ENCODE measurements at places on chromosomes 6 and 20.

GRCh38 chr6:53809691-53810090 lies 14.9 kb downstream of the LRRC1 start:
- DNase-seq, result no peak

GRCh38 chr20:38315290-38315966 lies 11.5 kb downstream of the BPI start:
- no peak for DNase-seq

DNA sequence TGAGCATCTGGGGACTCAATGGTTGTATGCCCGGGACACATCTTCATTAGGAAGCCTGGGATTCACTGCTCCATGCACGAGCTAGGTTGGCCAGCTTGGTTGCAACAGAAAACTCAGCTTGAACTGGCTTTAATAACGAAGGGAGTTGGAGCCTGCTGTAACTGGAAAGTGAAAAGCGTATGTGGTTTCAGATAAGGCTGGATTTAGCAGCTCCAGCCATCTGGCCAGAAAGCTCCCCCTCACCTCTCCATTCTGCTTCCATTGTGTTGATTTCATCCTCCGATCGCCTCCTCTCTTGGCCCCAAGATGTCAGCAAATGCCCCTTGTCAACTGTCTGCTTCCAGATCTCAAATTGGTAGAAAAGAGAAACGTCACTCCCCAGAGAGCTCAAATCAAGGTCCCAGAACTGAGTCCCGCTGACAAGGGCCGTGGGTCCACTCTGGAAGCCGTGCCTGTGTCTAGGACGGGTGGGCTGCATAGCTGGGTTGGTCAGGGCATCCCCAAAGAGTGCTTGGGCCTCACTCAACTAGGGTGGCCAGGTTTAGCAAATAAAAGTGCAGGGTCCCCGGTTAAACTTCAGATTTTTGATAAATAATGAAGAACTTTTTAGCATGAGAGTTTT lies 117.0 kb upstream of the PMEPA1 start:
- no peak for DNase-seq

GRCh38 chr6:55925292-55925691 lies 49.9 kb upstream of the BMP5 start:
- peak; percentile 23 for DNase-seq

DNA sequence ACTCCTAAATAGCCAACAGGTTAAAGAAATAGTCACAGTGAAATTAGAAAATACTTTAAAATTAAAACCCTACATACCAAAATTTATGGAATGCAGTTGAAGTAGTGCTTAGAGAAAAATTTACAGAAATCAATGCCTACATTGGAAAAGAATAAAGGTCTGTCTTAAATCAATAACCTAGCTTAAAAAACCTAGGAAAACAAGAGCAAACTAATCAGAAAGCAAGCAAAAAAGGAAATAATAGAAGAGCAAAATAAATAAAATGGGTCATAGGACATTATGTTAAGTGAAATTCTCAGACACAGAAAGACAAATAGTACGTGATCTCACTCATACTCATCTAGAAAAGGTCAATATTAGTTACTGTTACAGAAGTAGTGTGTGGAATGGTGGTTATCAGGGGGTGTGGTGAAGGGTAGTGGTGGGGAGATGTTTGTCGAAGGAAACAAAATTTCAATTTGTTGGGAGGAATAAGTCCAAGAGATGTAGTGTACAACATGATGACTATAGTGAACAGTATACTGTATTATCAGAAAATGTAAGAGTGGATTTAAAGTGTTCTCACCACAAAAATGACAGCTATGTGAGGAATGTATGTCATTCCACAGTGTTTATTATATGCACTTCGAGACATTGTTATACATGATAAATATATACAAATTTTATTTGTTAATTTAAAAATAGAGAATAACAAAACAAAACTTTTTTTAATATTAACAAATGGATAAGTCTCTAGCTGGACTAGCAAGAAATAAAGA lies 423.6 kb downstream of the CDH26 start:
- no peak for DNase-seq

DNA sequence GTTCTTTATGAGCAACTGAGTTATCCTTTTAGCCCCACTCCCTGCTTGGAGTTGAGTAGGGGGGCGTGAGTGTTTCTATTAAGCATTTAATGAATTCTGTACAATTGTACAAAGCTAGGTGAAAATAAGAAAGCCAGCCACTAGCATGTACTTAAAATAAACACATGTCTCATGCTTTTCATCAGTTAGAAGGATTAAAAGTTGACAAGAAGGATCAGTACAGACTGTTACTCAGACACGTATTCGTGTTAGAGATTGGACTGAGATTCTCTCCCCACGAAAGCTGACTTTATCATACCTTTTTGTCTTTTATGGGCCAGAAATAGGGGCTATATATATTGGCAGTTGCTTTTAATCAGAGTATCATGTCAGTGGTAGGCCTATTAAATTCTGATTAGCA lies 1.7 kb downstream of the HSF2 start:
- no peak for DNase-seq
